Ascending aorta (tissue), 2 donors: ENCODE measurements at places on chromosomes 2 and 18.

DNA sequence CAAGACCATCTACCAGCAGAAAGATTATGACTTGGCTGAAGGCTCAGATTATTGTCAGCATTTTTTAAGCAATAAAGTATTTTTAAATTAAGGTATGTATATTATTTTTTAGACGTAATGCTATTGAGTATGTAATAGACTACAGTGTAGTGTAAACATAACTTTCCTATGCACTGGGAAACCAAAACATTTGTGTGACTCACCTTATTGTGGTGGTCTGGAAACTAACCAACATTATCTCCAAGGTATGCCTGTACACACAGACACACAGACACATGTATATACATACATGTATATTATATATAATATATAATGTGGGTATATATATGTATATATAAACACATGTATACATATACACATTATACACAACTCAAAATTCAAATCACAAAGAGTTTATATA lies 9.1 kb upstream of the TMEFF2 start:
- H3K4me3 ChIP-seq, result no peak overlapping the region
- H3K27me3 ChIP-seq, result no peaks in the 10 kb centered on the region
- H3K27ac ChIP-seq, result no peak overlapping the region
- H3K4me1 ChIP-seq, result no peaks in the 10 kb centered on the region

GRCh38 chr2:148524519-148524919 lies 120.0 kb upstream of the EPC2 start:
- H3K27me3 ChIP-seq, result no peaks in the 10 kb centered on the region
- H3K4me1 ChIP-seq, result no peaks in the 10 kb centered on the region
- H3K36me3 ChIP-seq, result no peaks in the 10 kb centered on the region
- H3K4me3 ChIP-seq, result no peak overlapping the region
- DNase-seq, result no peak

- no peak overlapping the region for H3K27ac ChIP-seq
- H3K36me3 ChIP-seq, result peaks cover 4% of the 10 kb centered on the region
- H3K4me3 ChIP-seq, result no peak overlapping the region
Measured at GRCh38 chr2:223846515-223846914, 9.1 kb upstream of the AP1S3 start.

DNA sequence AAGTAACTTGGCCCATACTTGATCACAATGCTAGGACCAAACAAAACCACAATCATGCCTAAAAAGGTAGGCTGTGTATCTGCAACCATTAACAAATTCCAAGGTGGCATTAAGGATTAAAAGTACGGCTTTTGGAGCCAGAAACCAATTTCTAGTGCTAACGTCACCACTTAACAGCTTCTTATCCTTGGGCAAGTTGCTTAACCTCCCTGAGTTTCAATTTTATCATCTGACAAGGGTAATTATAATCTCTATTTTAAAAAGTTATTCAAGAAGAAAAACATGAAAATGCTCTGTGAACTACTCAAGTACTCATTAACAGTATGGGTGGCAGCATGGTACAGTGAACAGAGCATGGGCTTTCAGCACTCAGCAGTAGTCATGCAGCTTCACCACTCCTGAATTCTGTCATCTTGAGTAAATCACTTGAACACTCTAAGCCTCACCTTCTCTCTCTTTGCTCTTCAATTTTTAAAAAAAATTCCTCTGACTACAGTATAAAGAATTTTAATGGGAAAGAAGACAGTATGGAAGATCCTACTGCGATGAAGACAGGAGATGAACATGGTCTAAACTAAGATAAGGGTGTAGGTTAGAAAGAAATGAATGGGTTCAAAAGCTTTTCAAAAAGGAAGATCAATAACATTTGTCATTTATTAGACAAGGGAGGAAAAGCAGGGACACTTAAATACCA lies 69.2 kb downstream of the SS18 start:
- H3K36me3 ChIP-seq, result peaks cover 44% of the 10 kb centered on the region
- no peak for DNase-seq
- H3K4me1 ChIP-seq, result no peaks in the 10 kb centered on the region
- H3K4me3 ChIP-seq, result no peak overlapping the region

DNA sequence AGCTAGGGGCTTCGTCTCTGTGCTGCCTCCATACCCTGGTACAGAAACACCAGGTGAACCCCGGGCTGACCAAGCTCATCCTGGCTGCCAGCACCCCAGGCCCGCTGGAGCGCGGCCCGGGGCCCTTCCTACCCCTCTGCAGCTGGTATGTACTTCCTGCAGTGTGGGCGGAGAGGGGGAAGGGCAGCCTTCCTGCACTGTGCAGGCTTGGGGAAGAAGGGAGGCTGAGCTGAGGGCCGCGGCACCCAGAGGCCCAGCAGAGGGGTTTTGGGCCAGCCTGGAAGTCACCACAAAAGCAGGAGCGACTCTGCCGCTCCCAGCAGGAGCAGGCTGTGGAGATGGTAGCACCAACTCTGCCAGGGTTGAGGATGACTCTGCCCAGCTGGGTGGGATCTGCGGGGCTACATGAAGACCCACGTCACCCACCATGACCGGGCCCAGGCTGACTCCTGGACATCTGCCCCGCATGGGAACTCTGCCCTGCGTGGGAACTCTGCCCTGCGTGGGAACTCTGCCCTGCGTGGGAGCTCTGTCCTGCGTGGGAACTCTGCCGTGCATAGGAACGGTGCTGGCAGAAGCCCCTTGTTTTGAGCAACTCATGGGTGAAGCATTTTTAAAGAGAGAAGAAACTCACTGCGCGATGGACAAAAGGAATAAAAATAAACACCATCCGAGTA lies 273.3 kb downstream of the NDUFA10 start:
- DNase-seq, result peak; percentile 76
- H3K4me1 ChIP-seq, result peaks cover 30% of the 10 kb centered on the region
- no peaks in the 10 kb centered on the region for H3K27me3 ChIP-seq
- H3K36me3 ChIP-seq, result no peaks in the 10 kb centered on the region

DNA sequence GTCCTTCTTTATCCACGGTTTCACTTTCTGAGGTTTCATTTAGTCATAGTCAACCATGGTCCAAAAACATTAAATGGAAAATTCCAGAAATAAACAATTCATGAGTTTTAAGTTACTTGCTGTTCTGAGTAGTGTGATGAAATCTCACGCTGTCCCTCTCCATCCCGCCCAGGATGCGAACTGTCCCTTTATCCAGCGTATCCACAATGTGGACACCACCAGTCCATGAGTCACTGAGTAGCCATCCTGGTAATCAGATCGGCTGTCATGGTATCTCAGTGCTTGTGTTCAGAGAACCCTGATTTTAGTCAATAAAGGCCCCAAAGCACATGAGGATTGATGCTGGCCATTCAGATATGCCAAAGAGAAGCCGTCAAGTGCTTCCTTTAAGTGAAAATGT lies 3.7 kb downstream of the SP140L start:
- no peaks in the 10 kb centered on the region for H3K27me3 ChIP-seq
- DNase-seq, result no peak
- H3K4me1 ChIP-seq, result no peaks in the 10 kb centered on the region
- H3K27ac ChIP-seq, result no peak overlapping the region

DNA sequence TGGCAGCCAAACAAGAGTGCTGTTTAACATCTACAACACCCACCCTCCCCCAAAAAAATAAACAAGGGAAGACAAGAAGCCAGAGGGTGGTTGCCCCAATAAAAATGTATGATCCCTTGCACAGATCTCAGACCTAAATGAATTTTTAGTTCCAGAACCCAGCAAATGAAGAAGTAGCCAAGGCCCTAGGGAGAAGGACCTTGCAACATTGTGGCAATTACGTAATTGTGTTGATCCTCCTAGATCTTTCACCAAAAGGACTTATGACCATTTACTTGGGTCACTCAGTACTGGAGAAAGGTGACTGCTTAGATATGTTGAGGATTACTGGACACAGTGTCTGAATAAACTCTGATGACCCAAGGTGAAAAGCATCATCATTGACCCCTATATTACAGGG lies 1393.8 kb downstream of the LRP1B start:
- no peaks in the 10 kb centered on the region for H3K36me3 ChIP-seq
- no peak overlapping the region for H3K4me3 ChIP-seq
- no peak for DNase-seq
- H3K27ac ChIP-seq, result no peak overlapping the region
- no peaks in the 10 kb centered on the region for H3K27me3 ChIP-seq

DNA sequence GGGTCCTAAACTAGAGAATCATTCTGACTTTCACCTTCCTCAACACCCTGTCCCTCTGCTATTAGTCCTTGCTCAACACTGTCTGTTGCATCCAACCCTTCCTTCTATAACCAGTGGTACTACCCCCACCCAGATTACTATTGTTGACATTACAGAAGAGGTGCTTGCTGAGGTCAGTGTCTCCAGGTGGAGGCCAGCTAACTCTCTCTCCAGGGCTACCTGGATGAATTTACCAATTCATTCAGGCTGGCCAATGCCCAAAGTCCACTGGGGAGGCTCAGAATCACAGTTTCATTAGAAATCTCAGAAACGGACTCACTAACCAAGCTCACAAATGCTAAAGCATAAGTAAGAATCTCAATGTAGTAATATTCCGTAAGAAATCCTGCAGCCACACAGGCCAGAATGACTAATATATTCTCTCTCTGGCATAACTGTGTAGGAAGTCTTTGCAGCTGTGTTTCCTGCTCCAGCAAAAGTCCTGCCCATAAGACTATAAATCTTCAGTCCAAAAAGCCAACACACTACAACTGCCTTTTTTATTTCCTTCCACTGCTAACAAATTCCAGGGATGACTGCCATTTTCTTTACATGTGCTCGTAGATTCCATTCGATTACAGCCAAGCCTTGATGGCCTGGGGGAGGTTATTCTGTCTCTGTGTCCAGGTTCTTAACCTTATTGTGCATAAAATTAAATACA lies 10.0 kb upstream of the TTR start:
- no peak overlapping the region for H3K4me3 ChIP-seq
- H3K36me3 ChIP-seq, result no peaks in the 10 kb centered on the region
- no peaks in the 10 kb centered on the region for H3K27me3 ChIP-seq
- H3K4me1 ChIP-seq, result no peaks in the 10 kb centered on the region
- H3K27ac ChIP-seq, result no peak overlapping the region

- H3K27ac ChIP-seq, result no peak overlapping the region
- no peaks in the 10 kb centered on the region for H3K27me3 ChIP-seq
- DNase-seq, result peak; percentile 40
- H3K36me3 ChIP-seq, result no peaks in the 10 kb centered on the region
Measured at GRCh38 chr18:79552140-79552631, 127.4 kb upstream of the CTDP1 start.

DNA sequence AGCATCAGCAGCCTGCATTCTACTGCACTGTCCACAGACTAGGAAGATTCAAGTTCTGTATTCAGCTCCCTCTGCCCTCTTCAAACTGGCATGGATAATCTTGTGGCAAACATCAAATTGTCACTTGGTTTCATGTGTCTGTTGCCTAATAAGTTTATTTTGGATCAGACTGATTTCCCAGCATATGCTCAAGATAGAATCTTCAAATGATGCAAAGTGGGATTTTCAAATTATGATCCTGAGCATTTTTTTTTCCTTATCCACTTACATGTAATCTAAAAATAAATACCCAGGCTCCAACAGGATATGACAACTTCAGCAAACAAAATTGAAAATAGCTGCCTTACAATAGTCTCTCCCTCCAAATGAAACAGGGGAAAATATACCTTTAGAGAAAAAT lies 160.9 kb upstream of the VRK2 start:
- H3K27ac ChIP-seq, result no peak overlapping the region
- no peak overlapping the region for H3K4me3 ChIP-seq
- H3K27me3 ChIP-seq, result no peaks in the 10 kb centered on the region
- no peak for DNase-seq
- no peaks in the 10 kb centered on the region for H3K4me1 ChIP-seq

DNA sequence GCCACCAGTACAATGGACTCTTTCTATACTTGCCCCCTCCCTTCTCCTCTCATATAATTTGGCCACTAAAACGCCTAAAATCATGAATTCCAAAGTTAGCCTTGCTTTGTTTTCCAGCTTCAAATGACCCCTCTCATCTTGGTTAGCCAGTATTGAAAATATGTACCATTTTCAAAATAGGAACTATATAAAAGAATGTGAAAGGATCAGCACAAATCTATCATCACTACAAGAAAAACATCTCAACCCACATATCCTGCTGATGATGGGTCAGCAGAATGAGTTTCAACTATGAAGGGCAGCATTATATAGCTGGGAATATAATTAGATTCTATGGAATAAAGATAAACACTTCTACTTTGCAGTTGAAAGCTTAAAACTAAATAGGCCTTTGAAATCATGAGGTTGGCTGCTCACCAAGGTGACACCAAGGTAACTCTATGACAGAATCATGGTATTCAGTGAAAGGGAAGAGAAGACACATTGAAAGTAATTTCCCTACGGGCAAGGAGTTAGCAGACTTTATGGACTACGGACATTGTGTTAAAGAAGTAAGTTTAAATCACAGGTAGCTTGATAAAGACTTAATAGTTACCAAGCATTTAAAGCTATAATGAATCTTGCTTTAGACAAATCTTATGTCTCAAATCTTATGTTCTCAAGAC lies 873.0 kb downstream of the CPS1 start:
- H3K36me3 ChIP-seq, result no peaks in the 10 kb centered on the region
- no peak for DNase-seq
- H3K4me3 ChIP-seq, result no peak overlapping the region
- H3K27ac ChIP-seq, result no peak overlapping the region
- no peaks in the 10 kb centered on the region for H3K27me3 ChIP-seq

DNA sequence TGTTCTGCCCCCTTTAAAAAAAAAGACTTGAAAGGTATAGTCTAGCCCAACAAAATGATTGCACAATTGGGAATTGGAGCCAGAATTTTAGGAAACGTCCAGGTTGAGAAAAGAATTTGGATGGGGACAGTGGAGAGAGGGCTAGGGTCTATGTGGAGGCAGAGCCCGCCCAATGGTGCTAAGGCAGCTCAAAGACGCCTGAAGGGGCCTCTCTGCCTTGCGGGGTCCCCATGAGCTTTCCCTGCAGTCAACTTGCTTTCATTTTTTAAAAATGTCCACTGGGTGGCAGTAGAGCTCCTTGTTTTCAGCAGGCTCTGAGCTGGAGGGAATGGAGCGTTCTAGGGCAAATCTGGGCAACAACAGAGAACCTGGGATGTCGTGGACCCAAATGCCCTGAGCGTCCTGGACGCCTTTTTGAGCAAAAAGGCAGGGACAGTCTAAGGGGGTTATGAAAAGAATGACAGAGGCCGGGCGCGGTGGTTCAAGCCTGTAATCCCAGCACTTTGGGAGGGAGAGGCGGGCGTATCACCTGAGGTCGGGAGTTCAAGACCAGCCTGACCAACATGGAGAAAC lies 40.2 kb upstream of the ITM2C start:
- no peaks in the 10 kb centered on the region for H3K36me3 ChIP-seq
- H3K27ac ChIP-seq, result no peak overlapping the region
- no peaks in the 10 kb centered on the region for H3K27me3 ChIP-seq
- H3K4me1 ChIP-seq, result peaks cover 4% of the 10 kb centered on the region
- peak overlapping the region; percentile 46 for H3K4me3 ChIP-seq

DNA sequence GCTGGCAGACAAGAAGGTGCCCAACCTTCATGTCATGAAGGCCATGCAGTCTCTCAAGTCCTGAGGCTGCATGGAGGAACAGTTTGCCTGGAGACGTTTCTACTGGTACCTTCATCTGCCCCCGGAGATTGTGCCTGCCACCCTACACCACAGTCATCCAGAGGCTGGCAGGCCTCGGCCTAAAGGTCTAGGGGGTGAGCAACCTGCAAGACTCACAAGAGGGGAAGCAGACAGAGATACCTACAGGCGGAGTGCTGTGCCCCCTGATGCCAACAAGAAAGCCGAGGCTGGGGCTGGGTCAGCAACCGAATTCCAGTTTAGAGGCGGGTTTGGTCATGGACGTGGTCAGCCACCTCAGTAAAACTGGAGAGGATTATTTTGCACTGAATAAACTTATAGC lies 12.0 kb upstream of the SERTAD2 start:
- no peak overlapping the region for H3K27ac ChIP-seq
- H3K36me3 ChIP-seq, result no peaks in the 10 kb centered on the region
- H3K4me1 ChIP-seq, result no peaks in the 10 kb centered on the region
- no peak overlapping the region for H3K4me3 ChIP-seq
- H3K27me3 ChIP-seq, result no peaks in the 10 kb centered on the region
- DNase-seq, result no peak

- H3K4me1 ChIP-seq, result no peaks in the 10 kb centered on the region
- DNase-seq, result no peak
- H3K27me3 ChIP-seq, result no peaks in the 10 kb centered on the region
Measured at GRCh38 chr18:59359576-59359952, 499 bp upstream of the LMAN1 start.
